ENCODE measurements at places on chromosomes 3 and 15.

GRCh38 chr3:40523781-40524180 is 979 bp upstream of the ZNF621 start:
- H3K27me3 ChIP-seq = no peaks in the 10 kb centered on the region
- peaks cover 21% of the 10 kb centered on the region for H3K36me3 ChIP-seq
- H3K4me3 ChIP-seq = peak overlapping the region; percentile 87

GRCh38 chr15:36907295-36907694 is 193.1 kb downstream of the MEIS2 start:
- no peak overlapping the region for H3K4me3 ChIP-seq
- peak overlapping the region; percentile 62 for H3K27ac ChIP-seq
- H3K27me3 ChIP-seq = no peaks in the 10 kb centered on the region
- H3K4me1 ChIP-seq = peaks cover 16% of the 10 kb centered on the region

DNA sequence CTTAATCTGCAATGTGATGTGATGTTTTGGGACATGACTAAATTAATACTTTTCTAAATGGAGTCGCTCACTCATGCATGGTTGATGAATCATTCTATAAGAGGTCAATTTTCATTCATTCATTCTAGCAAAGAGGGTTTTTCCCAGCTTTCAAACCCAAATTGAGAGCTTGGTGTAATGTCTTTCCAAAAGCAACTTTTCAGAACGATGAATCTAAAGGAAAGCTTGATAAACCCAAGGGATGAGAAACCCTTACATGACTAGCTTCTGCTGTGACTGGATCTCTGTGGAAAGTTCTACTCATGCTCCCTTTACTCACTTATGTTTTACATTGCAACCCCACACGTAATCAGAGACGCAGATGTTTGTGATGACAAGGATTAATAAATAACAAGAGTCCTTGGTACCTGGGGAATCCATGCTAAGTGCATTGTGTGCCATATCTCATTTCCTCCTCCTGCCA is 47.7 kb downstream of the PDZRN3 start:
- H3K27me3 ChIP-seq = no peaks in the 10 kb centered on the region
- H3K4me1 ChIP-seq = peaks cover 36% of the 10 kb centered on the region
- no peak for DNase-seq

DNA sequence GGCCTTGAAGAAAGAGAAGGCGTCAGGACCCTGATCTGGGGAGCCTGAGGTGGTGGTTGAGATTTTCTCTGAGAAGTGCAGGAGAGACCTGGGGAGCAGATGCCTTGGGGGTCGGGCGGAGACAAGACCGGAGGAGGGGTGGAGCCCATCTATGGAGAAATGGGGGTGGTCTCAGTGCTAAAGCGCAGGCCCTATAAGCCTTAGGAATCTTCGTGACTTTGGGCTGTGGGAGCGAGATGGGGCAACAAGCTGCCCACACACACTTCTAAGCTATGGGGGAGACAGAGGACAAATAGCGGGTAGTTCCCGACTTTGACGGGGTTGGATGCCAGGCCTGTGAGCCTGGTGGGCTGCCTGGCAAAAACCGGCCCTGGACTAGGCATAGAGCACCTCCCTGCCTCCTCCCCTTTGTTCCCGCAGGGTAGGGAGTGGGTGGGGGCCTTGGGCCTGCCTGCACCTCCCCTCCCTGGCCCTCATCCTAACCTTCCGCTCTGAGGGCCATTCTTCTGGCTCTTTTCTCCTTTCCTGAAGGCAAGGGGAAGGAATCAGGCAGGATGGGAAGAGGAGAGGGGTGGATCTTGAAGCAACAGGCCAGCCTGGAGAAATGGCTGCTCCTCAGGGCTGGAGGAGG is 880 bp downstream of the NISCH start:
- peaks cover 40% of the 10 kb centered on the region for H3K4me1 ChIP-seq
- no peaks in the 10 kb centered on the region for H3K27me3 ChIP-seq
- DNase-seq = no peak

- H3K4me3 ChIP-seq = no peak overlapping the region
- no peak for DNase-seq
- peaks cover 3% of the 10 kb centered on the region for H3K4me1 ChIP-seq
- peaks cover 10% of the 10 kb centered on the region for H3K36me3 ChIP-seq
Measured at GRCh38 chr15:48720646-48721045, 75.1 kb upstream of the FBN1 start.

DNA sequence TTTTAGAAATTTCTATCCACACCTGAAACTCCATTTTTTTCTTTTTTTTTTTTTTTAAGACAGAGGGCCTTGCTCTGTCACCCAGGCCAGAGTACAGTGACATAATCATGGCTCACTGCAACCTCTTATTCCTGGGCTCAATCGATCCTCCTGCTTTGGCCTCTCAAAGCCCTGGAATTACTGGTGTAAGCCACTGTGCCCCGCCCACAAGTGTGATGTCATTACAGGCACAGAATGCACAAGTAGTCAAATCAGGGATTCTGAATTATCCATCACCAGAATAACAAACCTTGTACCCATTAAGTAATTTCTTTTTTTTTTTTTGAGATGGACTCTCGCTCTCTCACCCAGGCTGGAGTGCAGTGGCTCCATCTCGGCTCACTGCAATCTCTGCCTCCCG is 1.9 kb downstream of the UQCRC1 start:
- no peak for DNase-seq
- peaks cover 5% of the 10 kb centered on the region for H3K27me3 ChIP-seq
- peaks cover 15% of the 10 kb centered on the region for H3K4me1 ChIP-seq
- no peak overlapping the region for H3K4me3 ChIP-seq
- no peak overlapping the region for H3K27ac ChIP-seq

DNA sequence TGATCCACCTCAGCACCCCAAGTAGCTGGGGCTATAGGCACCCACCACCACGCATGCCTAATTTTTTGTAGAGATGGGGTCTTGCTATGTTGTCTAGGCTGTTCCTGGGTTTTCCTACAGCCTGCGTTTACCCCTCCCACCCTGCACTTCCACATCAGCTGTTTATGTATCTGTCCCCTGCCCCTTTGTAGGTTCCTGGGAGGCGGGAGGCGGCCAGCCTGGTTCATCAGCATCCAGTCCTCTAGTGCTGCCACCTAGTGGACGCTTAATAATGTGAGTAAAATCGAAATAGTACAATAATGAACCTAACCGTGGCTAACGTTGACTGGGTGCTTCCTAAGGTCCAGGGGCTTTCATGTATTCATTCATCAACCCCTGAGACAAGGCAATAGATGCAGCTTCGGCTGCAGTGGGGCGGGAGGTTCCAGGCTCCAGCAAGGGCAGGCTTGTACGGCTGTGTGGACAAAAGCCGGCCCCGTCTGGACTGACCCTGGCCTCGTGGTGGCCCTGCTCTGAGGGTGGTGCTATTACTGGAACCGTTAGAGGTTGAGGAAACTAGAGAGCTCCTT is 1.2 kb upstream of the LCTL start:
- no peak overlapping the region for H3K4me3 ChIP-seq
- DNase-seq = peak; percentile 55
- H3K27me3 ChIP-seq = no peaks in the 10 kb centered on the region

GRCh38 chr3:132464066-132464465 is 46.8 kb downstream of the DNAJC13 start:
- peaks cover 35% of the 10 kb centered on the region for H3K36me3 ChIP-seq
- no peak for DNase-seq
- H3K4me3 ChIP-seq = no peak overlapping the region
- no peaks in the 10 kb centered on the region for H3K27me3 ChIP-seq
- no peak overlapping the region for H3K27ac ChIP-seq

GRCh38 chr15:68399096-68400065 is 32.6 kb downstream of the ITGA11 start:
- no peaks in the 10 kb centered on the region for H3K36me3 ChIP-seq
- no peak overlapping the region for H3K27ac ChIP-seq
- no peak overlapping the region for H3K4me3 ChIP-seq
- no peak for DNase-seq
- peaks cover 10% of the 10 kb centered on the region for H3K27me3 ChIP-seq

- H3K27me3 ChIP-seq = no peaks in the 10 kb centered on the region
- H3K36me3 ChIP-seq = no peaks in the 10 kb centered on the region
- H3K4me3 ChIP-seq = no peak overlapping the region
- H3K4me1 ChIP-seq = no peaks in the 10 kb centered on the region
- H3K27ac ChIP-seq = no peak overlapping the region
Measured at GRCh38 chr15:96959501-96959900, 629.0 kb downstream of the NR2F2 start.

GRCh38 chr3:141000027-141000663 is 51.0 kb upstream of the SPSB4 start:
- no peak overlapping the region for H3K4me3 ChIP-seq
- H3K27me3 ChIP-seq = no peaks in the 10 kb centered on the region
- H3K4me1 ChIP-seq = no peaks in the 10 kb centered on the region
- peak; percentile 63 for DNase-seq
- no peak overlapping the region for H3K27ac ChIP-seq
- H3K36me3 ChIP-seq = no peaks in the 10 kb centered on the region

- H3K4me3 ChIP-seq = no peak overlapping the region
- no peaks in the 10 kb centered on the region for H3K27me3 ChIP-seq
- H3K27ac ChIP-seq = no peak overlapping the region
- no peaks in the 10 kb centered on the region for H3K4me1 ChIP-seq
Measured at GRCh38 chr3:27224197-27224596, 145.0 kb downstream of the NEK10 start.

- no peaks in the 10 kb centered on the region for H3K27me3 ChIP-seq
- no peak for DNase-seq
- H3K36me3 ChIP-seq = peaks cover 3% of the 10 kb centered on the region
- no peak overlapping the region for H3K4me3 ChIP-seq
- no peak overlapping the region for H3K27ac ChIP-seq
Measured at GRCh38 chr3:149999421-149999820, 28.7 kb upstream of the PFN2 start.

DNA sequence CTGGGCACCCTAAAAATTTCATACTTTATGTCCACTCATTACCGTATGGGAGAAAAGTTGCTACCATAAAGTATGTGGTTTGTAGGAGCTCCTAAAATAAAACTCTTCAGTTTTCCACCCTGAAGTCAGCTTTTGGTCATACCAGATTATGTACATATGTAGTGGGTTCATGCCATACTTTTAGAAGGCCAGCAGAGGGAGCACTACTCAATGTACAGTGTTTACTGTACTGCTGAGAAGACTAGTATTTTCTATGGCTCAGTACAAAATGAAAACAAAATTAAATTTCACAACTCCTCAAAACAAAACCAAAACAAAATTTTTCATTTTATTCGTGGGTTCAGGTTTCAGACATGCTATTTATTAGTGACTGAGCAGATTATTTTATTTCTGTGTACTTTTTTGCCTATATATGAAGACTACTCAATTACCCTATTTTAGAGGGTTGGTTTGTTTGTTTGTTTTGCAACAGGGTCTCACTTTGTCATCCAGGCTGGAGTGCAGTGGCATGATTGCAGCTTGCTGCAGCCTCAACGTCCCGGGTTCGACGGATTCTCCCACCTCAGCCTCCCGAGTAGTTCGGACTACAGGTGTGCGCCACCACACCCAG is 24.3 kb downstream of the NXPE3 start:
- DNase-seq = no peak
- H3K27ac ChIP-seq = no peak overlapping the region
- no peaks in the 10 kb centered on the region for H3K27me3 ChIP-seq
- peaks cover 20% of the 10 kb centered on the region for H3K36me3 ChIP-seq

DNA sequence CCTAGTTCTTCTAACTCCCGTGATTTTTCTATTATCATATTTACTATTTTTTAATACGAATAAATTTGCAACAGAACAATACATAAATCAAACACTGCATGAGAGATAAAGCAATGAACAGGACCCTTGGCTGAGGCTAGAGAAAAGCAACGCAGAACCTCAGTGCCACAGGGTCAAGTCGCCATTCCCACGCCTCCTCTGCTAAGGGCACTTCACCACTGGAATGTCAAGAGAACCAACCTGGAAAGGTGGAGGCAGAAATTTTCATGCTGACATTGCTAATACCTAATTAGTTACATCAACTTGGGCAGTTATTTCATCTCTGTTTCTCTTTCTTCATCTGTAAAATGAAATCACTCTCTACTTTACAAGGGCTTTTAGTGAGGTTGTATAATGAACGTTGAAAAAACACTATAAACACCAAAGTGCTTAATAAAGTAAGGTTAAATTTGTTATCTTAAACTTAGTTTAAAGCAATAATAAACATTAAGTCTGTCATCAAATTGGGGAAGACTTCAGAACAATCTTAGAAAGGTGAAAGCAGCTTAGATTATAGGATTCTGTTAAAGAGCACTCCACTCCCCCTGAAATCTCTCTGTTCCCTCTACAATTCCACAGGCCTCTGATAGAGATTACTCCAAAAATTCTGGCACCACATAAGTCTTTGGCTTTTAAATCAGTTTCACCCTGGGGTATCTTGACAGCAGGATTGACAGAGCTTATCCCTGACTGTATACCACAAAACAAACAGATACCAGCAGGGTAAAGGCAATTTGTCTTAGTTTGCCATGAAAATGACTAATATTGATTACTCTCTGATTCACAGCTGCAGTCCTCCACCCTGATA is 41.9 kb downstream of the PLCH1 start:
- H3K27ac ChIP-seq = no peak overlapping the region
- no peak overlapping the region for H3K4me3 ChIP-seq

DNA sequence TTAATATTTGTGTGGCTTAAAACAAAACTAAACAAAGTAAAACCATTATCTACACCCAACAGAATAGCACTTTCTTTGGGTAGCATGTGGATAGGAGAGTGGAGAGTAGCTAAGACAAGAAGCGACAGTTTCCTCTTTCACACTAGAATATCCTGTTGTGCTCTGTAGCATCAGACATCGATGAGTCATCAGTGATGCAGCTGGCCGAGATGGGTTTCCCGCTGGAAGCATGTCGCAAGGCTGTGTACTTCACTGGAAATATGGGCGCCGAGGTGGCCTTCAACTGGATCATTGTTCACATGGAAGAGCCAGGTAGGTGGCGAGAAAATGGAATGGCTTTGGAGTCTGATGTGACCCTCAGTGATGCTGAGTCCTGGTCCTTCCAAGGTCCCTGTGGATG is 108.1 kb downstream of the USP13 start:
- no peak overlapping the region for H3K4me3 ChIP-seq
- peaks cover 50% of the 10 kb centered on the region for H3K36me3 ChIP-seq
- H3K27ac ChIP-seq = no peak overlapping the region
- H3K27me3 ChIP-seq = no peaks in the 10 kb centered on the region

DNA sequence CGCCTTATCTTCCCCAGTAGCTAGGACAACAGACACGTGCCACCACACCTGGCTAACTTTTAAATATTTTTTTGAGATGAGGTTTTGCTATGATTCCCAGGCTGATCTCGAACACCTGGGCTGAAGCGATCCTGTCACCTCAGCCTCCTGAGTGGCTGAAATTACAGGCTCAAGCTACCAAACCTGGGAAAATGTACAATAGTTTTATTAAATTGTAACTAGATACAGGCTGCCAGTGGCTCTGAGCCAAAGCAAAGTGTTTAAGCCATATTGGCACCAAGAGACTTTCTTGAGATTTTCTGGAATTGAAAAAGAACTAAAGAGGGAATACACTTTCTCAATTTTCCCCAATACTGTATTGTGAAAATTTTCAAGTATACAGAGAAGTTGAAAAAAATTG is 204.3 kb downstream of the SUCLG2 start:
- H3K27ac ChIP-seq = no peak overlapping the region
- H3K36me3 ChIP-seq = no peaks in the 10 kb centered on the region
- no peak overlapping the region for H3K4me3 ChIP-seq
- DNase-seq = no peak
- no peaks in the 10 kb centered on the region for H3K4me1 ChIP-seq
